Cardiac muscle cell (in vitro differentiated cells and primary cell): ENCODE measurements at places on chromosomes 7 and 10. TPM values are rescaled to one million over a fixed set of nuclear protein-coding genes. Genes with fewer than 3 reads are reported as not detected.

Gene TAS2R5
- total RNA-seq: 0.35 and 1.1 TPM in 2 replicates

Gene MET
- 0.88 and 1.8 TPM in 2 replicates for total RNA-seq

Gene VAX1
- total RNA-seq: not detected in 2 replicates

Gene CCDC146
- 3.0 and 13.6 TPM in 2 replicates for total RNA-seq

Gene COL1A2
- 76.6 and 116 TPM in 2 replicates for total RNA-seq

Gene LRIT1
- total RNA-seq: not detected in 2 replicates

Gene TMEM213
- total RNA-seq: not detected in 2 replicates

GRCh38 chr10:124388476-124388822 lies 30.3 kb downstream of the OAT start:
- no peaks in the 10 kb centered on the region for H3K36me3 ChIP-seq
- no peak overlapping the region for H3K27ac ChIP-seq

GRCh38 chr10:88879534-88880281 lies at the start of gene STAMBPL1:
Gene STAMBPL1 (plus strand): TSS chr10:88880245. CDS start chr10:88901709, 21,464 bp downstream.
- H3K4me3 ChIP-seq: peak within 1 kb of the TSS; percentile 94
- H3K27ac ChIP-seq: peak within 1 kb of the TSS; percentile 76
- DNase-seq: no peak
- no peaks in the 10 kb centered on the region for H3K36me3 ChIP-seq
- peaks cover 32% of the 10 kb centered on the region for H3K27me3 ChIP-seq

- H3K36me3 ChIP-seq: no peaks in the 10 kb centered on the region
- H3K4me1 ChIP-seq: no peaks in the 10 kb centered on the region
- no peak overlapping the region for H3K4me3 ChIP-seq
- no peak overlapping the region for H3K27ac ChIP-seq
- H3K27me3 ChIP-seq: no peaks in the 10 kb centered on the region
Observed at GRCh38 chr7:30093420-30093952, 41.3 kb upstream of the MTURN start.

DNA sequence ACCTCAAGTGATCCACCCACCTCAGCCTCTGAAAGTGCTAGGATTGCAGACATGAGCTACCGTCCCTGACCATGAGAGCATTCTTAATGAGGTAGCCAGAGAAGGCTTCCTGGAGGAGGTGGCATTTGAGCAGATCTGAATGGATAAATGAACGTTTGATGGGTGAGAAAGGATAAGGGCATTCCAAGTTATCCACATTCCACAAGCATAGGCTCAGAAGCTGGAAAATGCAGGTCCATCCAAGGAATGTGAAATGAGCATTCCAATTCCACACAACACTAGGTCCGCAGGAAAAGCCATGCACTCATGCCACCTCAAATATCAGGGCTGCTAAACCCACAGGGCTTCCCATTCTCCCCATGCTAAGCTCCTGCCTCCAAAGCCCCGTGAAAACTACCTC lies 17.0 kb downstream of the TMEM130 start:
- H3K4me3 ChIP-seq: no peak overlapping the region
- no peaks in the 10 kb centered on the region for H3K27me3 ChIP-seq
- no peaks in the 10 kb centered on the region for H3K36me3 ChIP-seq
- no peak overlapping the region for H3K27ac ChIP-seq
- no peaks in the 10 kb centered on the region for H3K4me1 ChIP-seq

DNA sequence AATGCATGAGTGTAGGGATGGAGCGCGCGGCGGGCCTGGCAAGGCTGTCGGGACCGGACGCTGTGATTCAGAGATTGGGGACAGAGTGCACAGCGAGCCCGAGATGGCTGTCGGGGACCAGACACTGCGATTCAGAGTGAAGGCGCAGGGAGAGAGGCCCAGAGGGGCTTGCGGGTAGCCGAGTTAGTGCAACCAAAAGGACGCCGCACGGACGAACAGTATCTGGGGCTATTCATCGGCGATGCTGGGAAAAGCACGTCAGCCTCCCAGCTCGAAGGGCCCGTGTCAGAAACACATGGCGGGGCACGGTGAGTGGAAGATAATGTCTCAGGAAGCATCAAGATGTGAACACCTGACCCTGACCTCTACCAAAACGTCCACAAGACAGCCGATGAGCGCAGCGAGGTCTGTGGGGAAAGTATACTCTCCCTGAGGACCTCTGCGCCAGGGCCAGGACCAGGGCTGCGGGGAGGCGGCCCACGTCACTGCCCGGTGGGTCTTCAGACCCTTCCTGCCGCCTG lies 215.8 kb downstream of the ZMYND11 start:
- H3K27ac ChIP-seq: no peak overlapping the region
- no peaks in the 10 kb centered on the region for H3K4me1 ChIP-seq
- H3K4me3 ChIP-seq: no peak overlapping the region
- no peak for DNase-seq
- H3K36me3 ChIP-seq: peaks cover 13% of the 10 kb centered on the region

DNA sequence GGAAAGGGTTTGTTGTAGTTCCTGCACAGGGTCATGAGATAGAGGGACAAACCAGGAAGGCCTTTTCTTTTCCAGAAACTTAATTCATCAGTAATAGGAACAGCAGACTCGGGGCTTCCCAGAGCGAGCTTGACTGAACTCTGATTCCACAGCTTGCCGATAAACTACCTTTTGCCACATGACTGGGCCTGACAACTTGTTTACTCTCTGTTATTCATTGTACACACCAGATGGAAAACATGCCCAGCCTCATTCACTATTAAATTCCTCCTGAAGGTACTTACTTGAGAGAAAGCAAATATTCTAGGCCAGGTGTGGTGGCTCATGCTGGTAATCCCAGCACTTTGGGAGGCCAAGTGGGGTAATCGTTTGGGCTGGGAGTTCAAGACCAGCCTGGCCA lies 77.1 kb upstream of the FGFR2 start:
- H3K27ac ChIP-seq: no peak overlapping the region
- no peaks in the 10 kb centered on the region for H3K27me3 ChIP-seq
- H3K36me3 ChIP-seq: no peaks in the 10 kb centered on the region
- no peak overlapping the region for H3K4me3 ChIP-seq

- H3K27me3 ChIP-seq: peaks cover 45% of the 10 kb centered on the region
- H3K4me1 ChIP-seq: no peaks in the 10 kb centered on the region
- no peak for DNase-seq
Observed at GRCh38 chr10:93573051-93573909, 6.8 kb downstream of the FFAR4 start.

DNA sequence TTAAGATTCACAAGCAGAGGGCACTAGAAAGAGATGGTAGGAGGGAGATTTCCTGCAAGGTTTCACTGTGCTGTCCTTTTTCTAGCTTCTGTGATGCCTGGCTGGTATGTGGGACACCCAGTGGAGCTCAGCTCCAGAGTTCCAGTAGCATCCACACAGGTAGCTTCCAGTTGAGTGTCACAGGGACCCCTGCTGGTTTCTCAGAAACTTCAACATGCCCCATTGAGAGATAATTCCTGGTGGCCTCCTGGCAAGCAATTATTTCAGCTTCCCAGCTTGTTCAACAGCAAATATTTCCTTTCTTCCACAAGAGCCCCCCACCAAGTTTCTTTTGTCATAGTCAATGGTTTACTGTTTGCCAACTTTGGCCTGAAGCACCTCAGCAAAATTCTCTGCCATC lies 858.7 kb downstream of the REEP3 start:
- no peaks in the 10 kb centered on the region for H3K36me3 ChIP-seq
- no peak overlapping the region for H3K27ac ChIP-seq
- no peak for DNase-seq
- H3K27me3 ChIP-seq: no peaks in the 10 kb centered on the region
- H3K4me3 ChIP-seq: no peak overlapping the region

GRCh38 chr10:58919927-58920654 lies 256.4 kb upstream of the PHYHIPL start:
- H3K4me3 ChIP-seq: no peak overlapping the region
- H3K27me3 ChIP-seq: no peaks in the 10 kb centered on the region
- H3K4me1 ChIP-seq: peaks cover 26% of the 10 kb centered on the region
- no peak for DNase-seq
- H3K27ac ChIP-seq: no peak overlapping the region

- peaks cover 19% of the 10 kb centered on the region for H3K36me3 ChIP-seq
- no peak overlapping the region for H3K4me3 ChIP-seq
- no peaks in the 10 kb centered on the region for H3K27me3 ChIP-seq
Observed at GRCh38 chr10:70162892-70163201, 7.5 kb downstream of the SAR1A start.

DNA sequence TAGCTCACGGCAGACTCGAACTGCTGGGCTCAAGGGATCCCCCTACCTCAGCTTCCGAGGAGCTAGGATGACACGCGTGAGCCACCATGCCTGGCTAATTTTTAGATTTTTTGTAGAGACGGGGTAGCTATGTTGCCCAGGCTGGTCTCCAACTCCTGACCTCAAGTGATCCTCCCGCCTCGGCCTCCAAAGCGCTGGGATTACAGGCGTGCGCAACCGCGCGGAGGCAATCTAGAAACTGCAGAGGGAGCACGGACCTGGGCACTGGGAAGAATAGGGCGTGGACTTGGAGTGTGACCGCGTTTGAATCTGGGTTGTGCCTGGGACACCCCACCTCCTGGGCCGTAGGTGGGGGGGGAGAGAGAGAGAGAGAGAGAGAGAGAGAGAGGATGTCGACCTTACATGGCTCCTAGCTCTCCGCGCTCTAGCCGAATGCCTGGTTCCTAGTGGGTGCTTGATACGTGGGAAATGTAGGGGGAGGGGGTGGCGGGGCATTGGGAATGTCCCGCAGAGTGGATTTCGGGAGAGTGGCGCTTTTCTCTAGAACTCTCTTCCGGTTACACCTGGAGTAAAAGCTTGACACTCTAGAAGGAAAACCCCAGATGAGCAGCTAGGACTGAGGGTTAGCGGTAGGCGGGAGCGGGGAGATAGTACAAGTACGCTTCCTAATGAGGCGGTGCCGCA lies 1.2 kb upstream of the MAP3K8 start:
- no peaks in the 10 kb centered on the region for H3K36me3 ChIP-seq
- peak overlapping the region; percentile 59 for H3K4me3 ChIP-seq
- peaks cover 26% of the 10 kb centered on the region for H3K4me1 ChIP-seq
- no peaks in the 10 kb centered on the region for H3K27me3 ChIP-seq
- DNase-seq: peak; percentile 29

- H3K27ac ChIP-seq: no peak overlapping the region
- no peaks in the 10 kb centered on the region for H3K27me3 ChIP-seq
- no peak overlapping the region for H3K4me3 ChIP-seq
- no peak for DNase-seq
- H3K4me1 ChIP-seq: no peaks in the 10 kb centered on the region
Observed at GRCh38 chr7:17462131-17462631, 163.7 kb downstream of the AHR start.

DNA sequence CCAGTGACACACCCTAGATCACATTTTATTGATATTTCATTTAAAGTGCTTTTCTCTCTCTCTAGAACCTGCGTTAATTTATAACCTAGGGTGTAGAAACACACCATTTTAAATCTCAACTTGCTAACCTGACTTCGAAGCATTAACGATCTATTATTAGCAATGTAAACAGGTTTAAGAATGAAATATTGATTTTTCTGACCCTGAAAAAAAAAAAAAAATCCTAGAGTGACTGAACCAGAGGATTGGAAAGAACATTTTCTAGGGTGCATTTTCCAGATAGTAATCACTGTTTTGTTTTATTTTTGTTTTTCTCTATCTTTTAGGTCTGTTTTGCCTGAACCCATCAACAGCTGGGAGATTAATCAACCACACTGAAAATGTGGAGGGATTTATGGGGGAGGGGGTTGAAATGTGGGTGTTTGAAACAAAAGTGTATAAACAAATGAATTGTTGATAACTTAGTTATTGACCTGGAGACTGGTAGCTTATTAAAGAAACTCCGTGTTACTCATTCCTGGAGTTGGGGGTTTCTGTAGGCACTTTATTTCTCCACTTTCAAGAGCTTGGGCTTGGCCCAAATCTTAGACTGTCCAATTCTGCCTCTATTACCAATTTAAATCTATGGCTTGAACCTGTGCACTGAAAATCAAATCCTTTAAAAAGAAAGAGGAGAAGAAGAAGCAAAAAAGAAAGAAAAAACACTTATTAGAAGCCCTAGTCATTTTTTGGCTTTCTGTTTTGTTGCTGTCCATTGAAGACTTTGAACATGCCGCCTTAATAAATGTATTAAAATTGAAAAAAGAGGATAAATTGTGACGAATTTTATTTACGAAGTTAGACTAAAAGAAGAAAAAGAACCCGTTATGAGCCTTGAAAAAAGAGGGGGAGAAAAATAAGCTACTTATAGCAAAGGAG lies 2.8 kb downstream of the HOXA2 start:
- peaks cover 100% of the 10 kb centered on the region for H3K27me3 ChIP-seq
- H3K4me3 ChIP-seq: no peak overlapping the region
- no peaks in the 10 kb centered on the region for H3K36me3 ChIP-seq
- H3K27ac ChIP-seq: no peak overlapping the region
- H3K4me1 ChIP-seq: no peaks in the 10 kb centered on the region

DNA sequence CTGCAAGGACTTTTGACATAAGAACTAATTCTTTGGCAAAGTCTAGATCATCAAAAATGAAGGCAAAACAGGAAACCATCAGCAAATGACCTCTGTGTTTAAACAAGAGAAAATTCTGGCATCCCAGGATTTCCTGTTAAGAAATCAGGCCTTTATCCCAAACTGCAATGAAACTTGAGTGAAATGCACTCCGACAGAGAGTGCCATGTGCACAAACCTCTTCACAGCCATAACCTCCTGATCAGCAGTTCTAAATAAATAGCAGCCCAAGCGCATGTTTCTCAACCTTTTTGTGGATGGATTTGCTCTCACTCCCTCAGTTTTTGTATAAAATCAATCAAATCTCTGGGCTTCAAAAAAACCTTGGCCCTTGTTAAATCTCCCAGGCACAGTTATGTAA lies 107.7 kb upstream of the EEPD1 start:
- peaks cover 35% of the 10 kb centered on the region for H3K4me1 ChIP-seq
- no peaks in the 10 kb centered on the region for H3K27me3 ChIP-seq
- H3K36me3 ChIP-seq: no peaks in the 10 kb centered on the region

DNA sequence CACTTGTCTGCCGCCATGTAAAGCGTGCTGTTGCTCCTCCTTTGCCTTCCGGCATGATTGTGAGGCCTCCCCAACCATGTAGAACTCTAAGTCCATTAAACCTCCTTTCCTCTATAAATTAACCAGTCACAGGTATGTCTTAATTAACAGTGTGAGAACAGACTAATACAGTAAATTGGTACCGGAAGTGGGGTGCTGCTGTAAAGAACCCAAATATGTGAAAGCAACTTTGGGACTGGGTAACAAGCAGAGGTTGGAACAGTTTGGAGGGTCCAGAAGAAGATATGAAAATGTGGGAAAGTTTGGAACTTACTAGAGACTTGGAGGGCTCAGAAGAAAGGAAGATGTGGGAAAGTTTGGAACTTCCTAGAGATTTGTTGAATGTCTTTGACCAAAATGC lies 106.8 kb upstream of the DIP2C start:
- no peaks in the 10 kb centered on the region for H3K4me1 ChIP-seq
- H3K27ac ChIP-seq: no peak overlapping the region
- no peaks in the 10 kb centered on the region for H3K27me3 ChIP-seq
- DNase-seq: no peak
- H3K4me3 ChIP-seq: no peak overlapping the region
- no peaks in the 10 kb centered on the region for H3K36me3 ChIP-seq

DNA sequence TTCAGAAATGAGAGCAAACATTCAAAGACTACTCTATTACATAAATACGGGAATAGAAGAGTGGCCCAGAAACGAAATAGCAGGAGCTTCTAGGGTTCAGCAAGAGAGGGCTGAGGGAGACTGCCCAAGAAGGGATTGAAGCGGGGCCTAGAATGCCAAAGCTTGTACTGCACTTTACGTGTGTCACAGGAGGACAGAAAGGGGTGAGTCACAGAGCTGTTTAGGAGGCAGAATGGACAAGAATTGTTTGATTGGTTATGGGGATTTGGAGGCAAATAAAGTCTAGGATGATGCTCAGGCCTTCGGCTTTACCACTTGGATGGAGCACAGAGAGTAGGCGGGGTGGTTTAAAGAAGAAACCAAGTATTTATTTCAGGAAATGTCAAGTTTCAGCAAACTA lies 11.3 kb upstream of the FXYD4 start:
- H3K4me1 ChIP-seq: no peaks in the 10 kb centered on the region
- H3K27me3 ChIP-seq: no peaks in the 10 kb centered on the region
- DNase-seq: no peak
- no peak overlapping the region for H3K27ac ChIP-seq
- H3K36me3 ChIP-seq: no peaks in the 10 kb centered on the region
